Fibroblast of mammary gland (primary cell): ENCODE measurements at places on chromosomes 6 and 20.

DNA sequence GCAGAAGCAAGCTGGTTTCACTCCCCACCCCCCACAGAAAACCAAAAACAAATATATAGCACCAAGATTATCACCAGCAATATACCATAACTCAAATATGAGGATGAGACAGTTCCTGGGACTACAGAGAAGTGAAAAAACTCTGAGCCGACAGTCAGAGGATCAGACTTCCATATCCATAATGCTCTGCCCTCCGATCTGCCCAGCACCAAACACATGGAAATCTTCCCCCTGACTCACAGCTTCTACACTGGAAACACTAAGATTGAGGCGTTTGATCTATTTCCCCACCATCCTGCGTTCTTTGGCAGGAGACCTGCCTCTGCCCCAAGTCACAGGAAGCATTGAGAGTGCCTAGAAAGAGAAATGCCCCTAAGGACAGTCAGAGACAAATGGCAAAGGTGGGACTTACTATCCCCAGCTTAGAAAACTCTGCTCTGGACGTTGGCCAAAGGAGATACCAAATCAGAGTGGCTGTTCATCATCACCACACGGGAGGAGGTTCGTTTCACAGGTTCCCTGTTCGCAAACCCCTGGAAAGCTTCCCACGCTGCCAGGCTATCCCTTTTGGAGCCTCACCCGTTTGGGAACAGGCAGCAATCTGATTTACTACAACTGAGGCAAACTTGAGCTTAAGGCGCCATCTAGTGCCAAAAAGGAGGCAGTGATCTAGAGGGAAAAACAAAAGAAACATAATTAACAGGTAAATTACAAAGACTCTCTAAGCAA, 48.7 kb upstream of the SRSF6 start:
- DNase-seq: peak; percentile 53

GRCh38 chr6:117840541-117840983, 66.5 kb upstream of the SLC35F1 start:
- DNase-seq: peak; percentile 55

GRCh38 chr20:57581202-57582028, 20.5 kb downstream of the PCK1 start:
- DNase-seq: no peak

DNA sequence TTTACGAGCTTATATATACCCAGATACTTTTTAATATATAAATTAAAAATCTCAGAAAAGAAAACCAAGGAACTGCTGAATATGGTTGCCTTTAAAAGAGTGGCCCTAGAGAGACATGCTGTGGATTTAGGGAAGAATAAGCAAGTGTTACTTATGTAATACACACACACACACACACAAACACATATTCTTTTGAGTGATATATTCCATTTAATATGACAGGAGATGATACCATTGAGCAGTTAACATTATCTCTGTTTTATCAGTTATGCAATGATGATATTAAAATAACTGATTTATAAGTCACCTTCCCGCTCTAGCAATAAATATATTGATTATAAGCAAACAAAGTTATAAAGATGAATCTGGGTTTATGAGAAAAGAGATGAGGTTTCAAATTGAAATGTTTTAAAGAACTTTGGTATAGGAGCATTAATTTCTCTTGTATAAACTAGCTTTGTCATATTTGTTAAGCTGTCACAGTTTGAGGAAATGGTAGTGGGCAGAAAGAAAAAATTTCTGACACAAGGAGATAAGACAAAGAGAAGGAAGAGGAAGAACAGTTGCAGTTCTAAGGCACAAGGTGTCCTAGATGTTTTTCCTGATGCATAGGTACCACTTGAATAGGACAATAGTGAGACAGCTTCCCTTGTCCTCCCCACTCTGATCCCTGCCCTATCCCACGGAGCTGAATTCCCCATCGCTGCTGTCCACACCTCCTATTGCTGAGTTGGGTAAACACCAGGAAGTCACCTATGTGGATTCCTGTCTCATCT, 26.4 kb downstream of the GPX5 start:
- DNase-seq: no peak

DNA sequence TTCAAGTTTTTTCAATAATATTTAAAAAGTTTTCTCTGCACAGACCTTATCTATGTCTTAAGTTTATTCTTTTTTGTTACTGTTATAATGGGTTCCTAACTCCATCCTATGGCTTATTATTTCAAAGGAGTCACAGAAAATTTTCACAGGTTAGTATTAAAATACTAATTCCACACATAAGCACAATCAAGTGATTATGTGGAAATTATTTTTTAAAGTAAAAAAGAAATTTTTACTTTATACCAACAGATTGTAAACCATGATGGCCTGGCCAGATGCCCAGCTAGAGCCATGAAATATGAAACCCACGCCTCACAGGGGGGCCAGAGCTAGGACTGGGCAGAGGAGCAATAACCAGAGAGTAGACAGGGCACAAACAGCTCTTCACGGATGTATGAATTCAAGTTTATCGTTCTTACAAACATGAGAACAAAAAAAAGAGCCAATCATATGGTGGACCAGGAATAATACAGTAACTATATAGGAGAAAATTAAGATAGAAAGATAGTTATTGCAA, 34.0 kb downstream of the NUDT3 start:
- DNase-seq: peak; percentile 52

DNA sequence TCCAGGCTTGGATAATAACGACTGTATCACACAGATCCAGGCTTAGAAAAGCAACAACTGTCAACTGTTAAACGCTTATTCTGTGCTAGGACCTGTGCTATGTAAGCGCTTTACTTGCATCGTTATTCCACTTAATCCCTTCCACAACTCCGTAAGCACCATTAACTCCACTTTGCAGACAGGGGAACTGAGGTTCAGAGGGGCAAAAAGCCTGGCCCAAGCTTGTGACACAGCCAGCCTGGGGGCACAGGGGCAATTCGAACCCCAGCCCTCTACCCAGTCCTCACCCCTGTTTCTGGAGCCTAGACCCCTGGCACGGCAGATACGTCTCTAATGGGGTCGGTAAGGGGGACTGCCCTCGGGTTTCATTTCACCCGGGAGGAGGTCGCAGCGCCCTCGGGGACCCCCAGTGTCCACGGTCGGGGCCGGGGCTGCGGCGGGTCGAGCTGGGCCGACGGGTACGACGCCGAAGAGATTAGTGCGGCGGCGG, 411 bp downstream of the DSN1 start:
- no peak for DNase-seq

GRCh38 chr6:165782134-165782533, 119.1 kb upstream of the PDE10A start:
- DNase-seq: no peak

- DNase-seq: peak; percentile 89
Observed at GRCh38 chr20:2473516-2473915, 2.9 kb upstream of the SNRPB start.

DNA sequence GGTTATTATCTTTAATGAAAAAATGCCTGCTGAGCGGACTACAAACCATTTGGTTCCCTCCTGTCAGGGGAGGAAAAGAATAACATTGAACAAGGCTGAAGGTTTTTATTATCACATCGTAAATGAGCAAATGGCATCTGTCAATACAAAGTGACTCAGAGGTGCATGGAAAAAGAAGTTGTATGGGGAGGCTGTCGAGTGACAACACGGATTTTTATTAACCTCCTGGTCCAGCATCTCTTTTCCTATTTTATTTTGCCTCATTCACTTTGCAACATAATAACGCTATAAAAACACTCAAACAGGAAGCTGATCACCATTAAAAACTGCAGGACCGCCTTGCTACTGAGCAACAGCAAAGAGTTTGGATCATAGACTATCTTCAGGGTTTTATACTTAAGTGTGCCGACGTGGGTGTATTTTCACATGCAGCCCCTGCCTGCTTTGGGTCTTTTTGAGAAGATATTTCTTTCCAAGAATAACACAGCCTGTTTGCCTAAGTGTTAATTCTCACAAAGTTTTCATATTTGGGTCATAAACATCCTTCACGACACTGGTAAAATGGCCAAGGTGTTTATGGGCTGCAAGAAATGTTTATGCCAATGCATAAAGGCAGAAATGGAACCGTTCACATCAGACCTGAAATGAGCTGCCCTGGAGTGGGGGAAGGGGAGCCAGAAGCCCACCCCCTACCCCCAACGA, 132.1 kb upstream of the SALL4 start:
- no peak for DNase-seq

GRCh38 chr6:20433321-20433720, 31.6 kb downstream of the E2F3 start:
- no peak for DNase-seq

DNA sequence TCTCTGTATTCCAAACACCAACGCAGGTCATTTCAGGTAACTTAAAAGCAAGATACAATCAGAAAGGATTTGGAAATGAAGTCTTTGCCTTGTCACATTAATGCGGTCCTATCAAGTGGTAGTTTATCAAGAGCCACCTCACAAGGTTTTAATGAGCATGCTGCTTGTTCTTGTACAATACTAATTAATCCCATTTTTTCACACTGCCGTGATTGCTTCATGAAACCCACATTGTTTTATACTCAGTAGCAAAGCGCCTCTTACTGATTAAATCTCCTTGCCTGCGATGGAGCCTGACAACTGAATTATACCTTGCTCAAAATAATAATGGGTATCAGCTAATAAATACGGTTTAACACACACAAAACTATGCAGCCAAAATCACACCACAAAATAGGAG, 234.1 kb upstream of the TSHZ2 start:
- no peak for DNase-seq

DNA sequence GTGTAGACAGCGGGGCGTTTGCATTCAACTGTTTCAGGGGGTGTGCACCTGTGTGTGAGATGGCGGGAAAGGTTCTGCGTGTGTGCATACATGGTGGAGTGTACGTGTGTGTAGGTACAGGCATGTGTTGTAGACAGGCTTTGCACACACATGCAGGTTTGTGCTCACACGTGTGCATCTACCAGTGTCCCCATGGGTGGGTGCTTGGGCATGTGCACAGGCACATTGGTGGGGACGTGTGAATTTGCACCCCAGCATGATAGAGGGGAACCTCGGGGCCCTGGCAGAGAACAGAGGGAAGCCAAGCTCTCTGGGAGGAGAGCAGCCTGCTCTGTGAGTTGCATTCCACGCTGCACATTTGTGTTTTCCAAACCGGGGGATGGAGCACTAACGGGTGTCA, 250.2 kb downstream of the PREX1 start:
- DNase-seq: no peak

DNA sequence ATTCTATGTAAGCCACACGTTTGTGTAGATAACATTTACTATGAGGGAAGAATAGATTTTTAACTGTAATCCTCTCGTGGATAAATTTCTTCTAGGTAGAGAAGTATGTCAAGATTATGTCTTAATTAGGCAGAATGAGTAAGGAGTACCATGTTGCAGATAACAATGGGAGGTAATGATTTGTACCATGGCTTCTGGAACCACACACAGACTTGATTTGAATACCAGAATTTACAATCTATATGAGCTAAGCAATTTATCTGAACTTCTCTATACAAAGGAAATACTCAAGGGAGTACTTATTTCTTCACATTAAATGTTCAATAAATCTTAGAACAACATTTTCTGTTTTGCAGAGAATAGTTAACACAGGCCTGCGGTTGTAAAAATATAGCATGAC, 51.5 kb downstream of the RPS12 start:
- DNase-seq: no peak

DNA sequence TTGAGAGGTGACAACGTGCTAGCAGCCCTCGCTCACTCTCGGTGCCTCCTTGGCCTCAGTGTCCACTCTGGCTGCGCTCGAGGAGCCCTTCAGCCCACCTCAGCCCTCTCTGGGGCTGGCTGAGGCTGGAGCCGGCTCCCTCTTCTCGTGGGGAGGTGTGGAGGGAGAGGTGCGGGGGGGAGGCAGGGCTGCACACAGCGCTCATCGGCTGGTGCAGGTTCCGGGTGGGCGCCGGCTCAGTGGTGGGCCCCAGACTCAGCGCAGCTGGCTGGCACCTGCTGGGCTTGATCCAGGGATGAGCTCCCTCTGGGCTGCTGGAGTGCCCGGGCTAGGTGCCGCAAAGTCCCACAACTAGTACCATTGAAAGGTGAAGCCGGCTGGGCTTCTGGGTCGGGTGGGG, 957.8 kb upstream of the GJE1 start:
- DNase-seq: no peak
